Non-pigmented ciliary epithelial cell (primary cell): ENCODE measurements at places on chromosomes 7 and 10.
A peak's percentile ranks its signal among the peaks of the same experiment; 100 is the strongest.

DNA sequence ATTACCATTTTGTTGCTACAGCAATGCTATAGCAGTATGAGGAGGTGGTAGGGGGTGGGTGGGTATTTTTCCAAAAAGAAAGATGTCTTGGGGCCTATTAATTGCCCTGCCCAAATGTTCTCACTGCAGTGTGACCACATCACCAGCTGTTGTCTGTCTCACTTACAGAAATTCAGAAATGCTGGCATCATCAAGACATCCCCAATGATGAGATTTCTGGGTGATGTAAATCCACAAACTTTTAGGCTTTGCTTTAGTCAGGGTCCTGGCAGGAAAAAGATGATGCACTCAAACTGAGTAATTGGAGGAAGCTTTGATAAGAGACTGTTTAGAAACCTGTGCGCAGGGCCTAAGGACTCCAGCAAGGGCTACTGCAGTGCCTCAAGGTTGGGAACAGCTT is 56.2 kb upstream of the OPN4 start:
- no peak for DNase-seq

- DNase-seq: no peak
These were observed at the start of gene FHIP2A for GRCh38 chr10:114821293-114821914. Gene FHIP2A (plus strand): TSS chr10:114821780. CDS start chr10:114822079, 299 bp downstream.

DNA sequence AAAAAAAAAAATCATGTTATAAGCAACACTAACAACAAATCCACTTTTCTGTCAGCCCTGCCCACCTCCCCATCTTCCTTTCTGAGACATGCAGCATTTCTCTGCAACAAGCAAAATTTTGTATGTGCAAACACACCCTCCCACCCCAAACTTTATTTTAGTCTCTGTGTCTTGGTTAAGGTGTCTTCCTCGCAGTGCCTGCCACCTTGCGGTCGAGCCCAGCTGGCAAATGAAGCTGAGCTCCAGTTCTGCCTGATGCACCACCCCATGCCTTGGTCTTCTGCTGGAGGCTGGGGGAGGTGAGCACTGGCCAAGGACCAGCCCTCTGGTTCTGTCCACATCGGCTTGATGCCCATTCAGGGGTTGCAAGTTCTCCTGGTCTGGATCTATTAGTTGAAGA is 206.3 kb downstream of the MGMT start:
- no peak for DNase-seq

GRCh38 chr7:31323101-31323500 is 17.4 kb downstream of the NEUROD6 start:
- no peak for DNase-seq

DNA sequence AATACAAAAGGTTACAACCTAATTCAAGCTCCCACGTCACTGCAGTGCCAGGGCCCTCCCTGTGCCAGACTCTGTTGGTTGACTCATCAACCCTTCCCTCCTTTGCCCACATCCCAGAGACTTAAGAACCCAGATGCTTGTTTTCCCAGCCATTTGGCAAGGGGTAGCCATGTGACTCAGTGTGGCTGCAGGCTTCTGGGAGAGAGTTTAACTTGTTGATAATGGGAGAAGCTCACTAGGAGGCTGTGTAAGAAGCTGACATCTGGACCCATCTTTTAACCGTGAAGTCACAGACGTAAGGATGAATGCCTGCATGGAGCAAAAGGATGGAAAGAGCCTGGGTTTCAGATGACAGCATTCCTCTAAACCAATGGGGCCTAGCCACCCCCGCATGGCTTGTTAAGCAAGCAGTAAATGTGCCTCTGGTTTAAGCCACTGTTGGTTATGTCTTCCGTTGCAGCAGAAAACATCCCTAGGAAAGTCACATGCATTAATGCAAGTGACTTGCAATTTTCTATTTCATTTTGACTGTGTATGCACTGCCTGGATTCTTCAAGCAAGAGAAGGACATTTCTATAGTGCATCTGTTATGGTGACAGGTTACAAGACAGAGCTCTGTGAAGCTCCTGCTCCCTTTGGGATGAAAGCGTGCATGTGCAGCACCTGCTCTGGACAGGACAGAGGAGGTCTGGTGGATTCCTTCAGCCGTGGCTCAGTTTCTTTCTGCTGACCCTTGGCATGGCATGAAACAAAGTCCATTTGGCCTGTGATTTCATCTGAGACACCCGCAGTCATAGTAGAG is 57.5 kb upstream of the CREB5 start:
- DNase-seq: peak; percentile 30

DNA sequence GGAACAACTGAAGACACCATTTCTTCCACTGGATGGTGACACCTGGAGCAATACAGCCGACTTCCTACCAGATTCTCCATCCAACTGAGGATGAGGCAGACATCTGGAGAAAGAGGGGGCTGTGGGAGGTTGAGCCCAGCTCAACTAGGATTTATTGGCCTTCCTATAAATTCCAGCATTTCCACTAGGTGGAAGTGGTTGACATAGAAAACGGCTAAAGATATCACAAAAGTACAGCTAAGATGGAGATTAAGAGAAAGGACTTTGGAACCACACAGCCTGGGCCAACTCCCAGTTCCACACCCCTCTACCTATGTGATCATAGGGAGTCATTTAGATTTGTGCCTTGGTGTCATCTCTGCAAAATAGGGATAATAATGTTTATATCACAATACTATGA is 61.3 kb upstream of the CAV2 start:
- no peak for DNase-seq

DNA sequence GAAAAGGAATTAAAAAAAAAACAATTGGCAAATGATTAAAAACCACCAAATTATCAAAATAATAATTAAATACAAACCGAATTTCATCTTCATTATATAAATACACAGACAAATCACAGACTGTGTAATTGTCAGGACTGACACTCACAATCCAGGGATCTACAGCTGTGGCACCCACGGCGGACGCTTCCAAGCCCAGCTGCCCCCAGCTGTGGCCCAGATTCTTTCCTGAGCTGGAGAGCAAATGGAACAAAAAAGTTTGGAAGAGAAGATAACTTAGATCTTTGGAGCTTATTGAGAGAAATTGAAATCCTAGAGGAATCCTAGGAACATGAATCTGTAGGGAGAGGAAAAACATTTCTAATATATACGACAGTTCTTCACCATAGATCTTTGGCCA is 316.1 kb downstream of the OTUD1 start:
- DNase-seq: no peak

DNA sequence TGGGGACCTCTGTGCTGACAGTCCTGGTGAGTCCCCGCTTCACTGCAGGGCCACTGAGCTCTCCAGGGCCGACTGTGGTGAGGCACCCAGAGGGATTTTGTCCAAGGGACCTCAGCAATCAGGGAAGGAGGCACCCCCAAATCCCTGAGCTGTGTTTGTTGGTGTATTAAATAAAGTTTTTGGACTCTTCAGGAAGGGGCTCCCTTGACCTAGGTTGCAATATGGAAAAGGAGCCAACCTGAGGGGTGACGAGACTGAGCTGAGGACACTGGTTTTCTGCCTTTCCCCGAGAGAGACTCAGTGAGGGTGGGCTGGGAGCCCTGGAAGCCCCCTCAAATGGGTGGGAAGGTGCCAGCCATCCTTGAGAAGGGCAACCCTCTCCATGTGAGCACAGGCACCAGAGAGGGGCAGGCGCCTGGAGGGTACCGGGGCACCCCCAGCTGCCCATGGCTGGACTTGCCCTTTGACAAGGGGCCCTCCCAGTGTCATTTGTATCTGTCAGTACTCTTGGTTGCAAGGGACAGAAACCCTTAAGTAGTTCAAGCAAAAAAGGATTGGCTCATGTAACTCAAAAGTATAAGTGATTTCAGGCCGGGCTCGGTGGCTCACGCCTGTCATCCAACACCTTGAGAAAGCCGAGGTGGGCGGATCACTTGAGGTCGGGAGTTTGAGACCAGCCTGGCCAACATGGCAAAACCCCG is 72.8 kb downstream of the C10orf105 start:
- DNase-seq: no peak

DNA sequence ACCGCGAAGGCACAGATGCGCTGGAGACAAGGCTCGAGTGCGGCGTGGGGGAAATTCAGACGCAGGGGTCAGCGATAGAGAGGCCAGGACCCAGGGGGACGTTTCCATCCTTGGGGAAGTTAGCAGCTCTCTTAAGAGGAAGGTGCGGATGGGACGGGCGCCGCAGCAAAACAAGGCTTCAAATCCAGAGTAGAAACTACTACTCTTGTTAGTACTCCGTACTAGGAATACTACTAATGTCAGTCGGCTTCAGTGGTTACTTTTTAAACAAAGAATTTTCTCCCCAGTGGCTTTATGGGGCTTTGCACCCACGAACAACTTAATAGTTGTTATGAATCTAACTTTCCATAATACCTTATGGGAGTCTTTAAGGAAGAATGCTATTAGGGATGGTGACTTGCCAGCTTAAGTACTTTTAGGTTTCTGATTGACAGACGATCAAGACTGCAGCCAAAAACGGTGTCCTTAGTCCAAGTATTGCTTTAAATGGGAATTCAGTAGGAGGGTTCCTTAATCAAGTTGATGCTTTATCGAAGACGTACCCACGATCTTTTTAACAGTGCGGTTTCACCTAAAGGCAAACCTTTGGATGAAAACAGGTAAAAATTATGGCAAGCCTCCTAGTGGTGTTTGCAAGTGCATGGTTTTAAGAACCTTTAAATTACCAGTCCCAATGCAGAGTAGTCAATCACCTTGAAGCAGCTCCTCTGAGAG is 812 bp upstream of the IDE start:
- no peak for DNase-seq

- DNase-seq: peak; percentile 60
These were observed 12.0 kb upstream of the GLCCI1 start for GRCh38 chr7:7956531-7957128.

GRCh38 chr7:94389381-94389780 is 5.3 kb upstream of the COL1A2 start:
- DNase-seq: no peak

- DNase-seq: no peak
These were observed 9.2 kb upstream of the PWWP2B start for GRCh38 chr10:132387764-132388210.

GRCh38 chr10:93425861-93426260 is 56.3 kb downstream of the MYOF start:
- no peak for DNase-seq

DNA sequence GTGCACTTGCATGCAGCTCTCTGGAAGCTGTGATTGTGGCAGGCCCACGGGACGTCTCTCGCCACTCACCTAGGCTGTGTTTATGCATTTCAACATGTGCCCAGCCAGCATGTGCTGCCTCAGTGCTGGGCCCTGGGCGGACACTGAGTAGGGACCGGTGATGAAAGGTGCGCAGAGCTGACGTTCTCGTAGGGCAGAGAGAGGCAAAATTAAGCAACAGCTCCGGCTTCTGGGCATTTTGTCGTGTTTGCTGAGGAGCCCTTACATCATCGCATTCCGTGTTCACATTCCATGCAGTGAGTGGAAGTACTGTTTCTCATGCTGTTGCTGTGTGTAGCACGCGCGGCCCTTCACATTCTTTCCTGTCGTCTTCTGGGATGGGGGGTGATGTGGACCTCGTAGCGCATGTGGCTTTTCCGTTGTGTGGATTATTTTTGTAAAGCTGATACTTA is 50.5 kb downstream of the PRF1 start:
- peak; percentile 82 for DNase-seq

DNA sequence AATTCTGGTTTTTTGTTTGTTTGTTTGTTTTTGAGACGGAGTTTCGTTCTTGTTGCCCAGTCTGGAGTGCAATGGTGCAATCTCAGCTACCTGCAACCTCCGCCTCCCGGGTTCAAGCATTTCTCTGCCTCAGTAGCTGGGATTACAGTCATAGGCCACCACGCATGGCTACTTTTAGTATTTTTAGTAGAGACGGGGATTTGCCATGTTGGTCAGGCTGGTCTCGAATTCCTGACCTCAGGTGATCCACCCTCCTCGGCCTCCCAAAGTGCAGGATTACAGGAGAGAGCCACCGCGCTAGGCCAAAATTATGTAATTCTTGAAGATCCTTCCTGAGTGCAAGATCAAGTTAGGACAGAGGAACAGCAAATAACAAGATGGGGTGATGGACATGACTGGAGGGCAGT is 719 bp downstream of the ZNF33B start:
- DNase-seq: no peak

GRCh38 chr10:69835233-69835632 is 33.5 kb downstream of the COL13A1 start:
- no peak for DNase-seq

GRCh38 chr7:157096286-157097055 is 42.3 kb upstream of the UBE3C start:
- DNase-seq: no peak

DNA sequence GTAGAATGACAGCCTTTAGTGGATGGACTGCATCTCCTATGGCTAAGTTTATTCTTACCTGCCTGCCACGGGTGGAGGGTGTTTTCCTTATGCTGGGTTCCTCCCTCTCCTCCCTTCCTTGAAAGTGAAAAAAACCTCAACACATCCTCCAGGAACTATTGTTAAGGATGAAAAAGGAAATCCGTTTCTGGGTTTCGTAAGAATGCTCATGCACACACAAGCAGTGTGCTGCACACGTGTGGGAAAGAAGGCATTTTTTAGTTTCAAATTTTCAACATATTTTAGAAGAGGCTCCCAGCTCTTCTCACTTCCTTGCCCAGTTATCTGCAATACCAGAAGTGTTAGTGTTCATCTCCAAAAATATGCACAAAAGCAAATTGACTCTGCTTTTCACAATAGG is 90.6 kb downstream of the FAM171A1 start:
- no peak for DNase-seq

- DNase-seq: no peak
These were observed 163.3 kb upstream of the FEZF1 start for GRCh38 chr7:122467661-122468449.

- no peak for DNase-seq
These were observed 82.1 kb downstream of the GFRA1 start for GRCh38 chr10:116190883-116191282.

- no peak for DNase-seq
These were observed 274.5 kb downstream of the INHBA start for GRCh38 chr7:41428381-41428780.

GRCh38 chr7:157517782-157518513 is 181.1 kb downstream of the DNAJB6 start:
- DNase-seq: no peak

DNA sequence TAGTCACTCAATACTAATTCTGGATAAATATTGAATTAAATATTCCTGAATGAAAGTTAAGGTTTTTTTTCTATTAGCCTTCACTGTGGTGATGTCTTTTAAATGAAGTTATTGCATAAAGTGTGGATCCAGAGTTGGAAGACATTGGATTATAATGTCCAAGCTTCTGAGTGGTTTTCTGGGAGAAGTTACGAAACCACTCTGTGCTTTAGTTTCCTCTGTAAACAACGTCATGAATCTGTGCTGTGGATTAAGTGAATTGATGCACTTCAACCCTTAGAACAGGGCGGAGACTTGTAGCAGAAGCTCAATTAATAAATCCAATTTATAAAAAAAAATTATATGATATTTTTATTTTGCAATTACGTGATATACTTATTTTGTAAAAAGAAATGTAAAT is 271.7 kb downstream of the BICC1 start:
- DNase-seq: no peak
